ENCODE measurements at places on chromosomes 12 and 14.

- no peak for DNase-seq
These were observed 35.3 kb downstream of the PITPNM2 start for GRCh38 chr12:123115409-123116121.

- peak; percentile 55 for DNase-seq
These were observed 16.4 kb upstream of the SP7 start for GRCh38 chr12:53352331-53353256.

- DNase-seq = no peak
These were observed 17.8 kb downstream of the EIF2S1 start for GRCh38 chr14:67377916-67378315.

- DNase-seq = no peak
These were observed 46.4 kb downstream of the BCL11B start for GRCh38 chr14:99225436-99226203.

DNA sequence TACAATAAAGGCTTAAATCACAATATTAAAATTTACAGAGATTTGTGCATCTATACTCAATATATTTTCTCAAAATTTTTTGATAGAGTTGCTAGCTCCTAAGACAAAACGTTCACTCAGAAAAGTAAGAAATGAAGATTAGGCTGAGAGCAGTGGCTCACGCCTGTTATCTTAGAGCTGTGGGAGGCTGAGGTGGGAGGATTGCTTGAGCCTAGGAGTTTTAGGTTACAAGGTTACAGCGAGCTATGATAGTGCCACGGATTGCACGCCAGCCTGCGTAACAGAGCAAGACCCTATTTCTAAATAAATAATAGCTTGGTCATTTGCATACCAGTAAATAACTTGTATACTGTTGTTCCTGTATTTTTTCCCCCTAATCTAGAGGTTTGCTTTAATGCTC lies 35.0 kb upstream of the CFL2 start:
- DNase-seq = no peak

GRCh38 chr14:86780876-86781510 lies 1212.0 kb downstream of the GALC start:
- DNase-seq = no peak

- DNase-seq = no peak
These were observed 43.8 kb downstream of the RIMBP2 start for GRCh38 chr12:130672089-130672820.

DNA sequence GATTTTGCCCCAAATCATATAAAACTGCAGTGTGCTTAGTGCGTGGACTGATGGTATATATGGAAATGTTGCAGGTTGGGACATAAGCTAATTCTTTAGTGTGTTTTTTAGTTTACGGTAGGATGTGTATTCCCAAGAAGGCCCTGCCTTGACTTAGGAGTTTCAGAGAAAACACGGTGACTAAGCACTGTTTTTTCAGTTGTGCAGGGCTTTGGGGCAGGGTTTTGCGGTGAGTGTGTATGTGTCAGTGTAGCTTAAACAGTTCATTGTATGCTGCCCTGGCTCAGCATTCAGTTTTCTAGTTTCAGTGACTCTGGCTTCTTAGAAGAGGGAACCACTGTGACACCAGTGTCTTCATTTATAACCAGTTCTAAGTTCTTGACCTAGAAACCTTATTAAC lies 101.2 kb downstream of the AKAP6 start:
- DNase-seq = no peak
